ENCODE measurements at places on chromosomes 16 and 17.

GRCh38 chr16:88456356-88457292 lies 3.5 kb downstream of the ZFPM1 start:
- no peak for DNase-seq

DNA sequence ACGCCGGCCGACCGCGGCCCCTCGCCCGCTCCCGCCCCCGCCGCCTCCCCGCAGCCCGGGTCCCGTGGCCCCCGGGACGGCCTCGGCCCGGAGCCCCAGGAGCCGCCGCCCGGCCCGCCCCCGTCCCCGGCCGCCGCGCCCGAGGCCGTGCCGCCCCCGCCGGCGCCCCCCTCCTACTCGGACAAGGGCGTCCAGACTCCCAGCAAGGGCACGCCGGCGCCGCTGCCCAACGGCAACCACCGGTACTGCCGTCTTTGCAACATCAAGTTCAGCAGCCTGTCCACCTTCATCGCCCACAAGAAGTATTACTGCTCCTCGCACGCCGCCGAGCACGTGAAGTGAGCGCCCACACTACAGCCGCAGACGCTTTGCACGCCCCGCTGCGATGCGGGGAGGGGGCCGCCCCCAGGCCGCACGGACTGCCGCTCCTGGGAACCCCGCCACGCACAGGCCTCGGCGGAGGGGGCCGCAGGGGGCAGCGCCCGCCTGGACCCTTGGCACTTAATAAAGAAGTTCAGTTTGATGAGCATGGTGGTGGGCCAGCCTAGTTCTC lies 35.5 kb upstream of the ZC3H18 start:
- no peak for DNase-seq

GRCh38 chr17:48905987-48906515 lies 2.2 kb upstream of the UBE2Z start:
- DNase-seq: no peak

- DNase-seq: no peak
These were observed 15.7 kb downstream of the FOXJ1 start for GRCh38 chr17:76125391-76125675.

DNA sequence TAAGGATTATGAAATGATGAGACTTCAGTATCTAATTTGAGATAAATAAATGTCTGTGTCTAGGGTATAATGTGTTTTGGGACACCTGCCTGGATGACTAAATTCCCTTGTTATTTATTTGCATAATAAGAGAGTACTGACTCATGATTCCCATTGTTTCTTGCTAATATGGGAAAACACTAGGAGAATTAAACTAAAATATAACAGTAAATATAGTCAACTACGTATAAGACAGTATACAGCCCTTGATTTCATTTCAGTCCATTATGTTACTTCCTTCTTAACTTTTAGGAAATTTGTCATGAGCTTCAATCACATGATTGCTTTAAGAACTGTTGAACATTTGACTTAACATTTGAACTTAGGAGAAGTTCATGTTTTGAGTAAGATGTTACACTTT lies 62.4 kb downstream of the VMP1 start:
- no peak for DNase-seq

- no peak for DNase-seq
These were observed 18.0 kb upstream of the MON1B start for GRCh38 chr16:77172951-77173350.

GRCh38 chr16:25941800-25942499 lies 250.2 kb downstream of the HS3ST4 start:
- no peak for DNase-seq

DNA sequence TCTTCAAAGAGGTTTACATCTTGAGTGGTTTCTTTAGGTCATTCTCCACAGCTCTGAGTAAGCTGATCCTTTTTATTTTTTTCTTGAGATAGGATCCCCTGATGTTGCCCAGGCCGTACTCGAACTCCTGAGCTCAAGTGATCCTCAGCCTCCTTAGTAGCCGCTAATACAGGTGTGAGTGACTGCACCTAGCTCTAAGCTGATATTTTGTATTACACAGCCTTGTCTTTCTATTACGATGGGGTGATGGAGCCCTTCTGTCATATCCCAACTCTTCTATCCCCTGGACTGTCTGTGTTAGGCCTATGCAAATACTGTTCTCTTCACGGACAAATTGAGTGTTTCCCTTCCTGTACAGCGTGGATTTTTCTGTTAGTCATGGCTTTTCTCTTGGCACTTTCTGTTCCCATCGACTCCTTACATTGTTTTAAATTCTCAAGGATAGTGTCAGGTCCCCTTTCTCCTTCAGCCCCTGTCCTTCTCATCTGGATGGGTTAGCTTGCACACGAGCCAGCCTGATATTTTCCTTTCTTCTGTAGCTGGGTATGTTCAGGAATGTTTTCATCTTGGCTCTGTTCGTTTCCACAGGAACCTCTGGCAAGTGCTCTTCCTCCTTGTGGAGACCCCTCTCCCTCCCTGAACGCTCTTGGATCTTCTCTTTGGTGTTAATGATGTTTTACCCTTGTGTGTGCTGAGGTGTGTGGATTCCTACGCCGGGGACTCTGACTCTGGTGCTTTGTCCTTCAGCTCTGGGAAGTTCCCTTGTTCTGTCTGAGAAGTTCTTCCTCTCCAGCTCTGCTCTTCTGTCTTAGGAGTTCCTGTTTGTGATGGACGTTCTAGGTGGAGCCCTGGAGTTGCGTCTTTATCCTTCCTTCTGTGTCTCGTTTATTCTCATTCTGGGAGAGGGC lies 2.3 kb downstream of the BANP start:
- no peak for DNase-seq

GRCh38 chr16:67647111-67647651 lies 2.2 kb downstream of the CARMIL2 start:
- DNase-seq: no peak

- DNase-seq: no peak
These were observed at the start of gene LAT for GRCh38 chr16:28984619-28985135. LAT (plus strand) TSS chr16:28985052; CDS start chr16:28985418, 366 bp downstream.

GRCh38 chr16:58099956-58100300 lies 29.3 kb downstream of the CFAP20 start:
- DNase-seq: no peak

GRCh38 chr16:19879241-19879792 lies 5.3 kb downstream of the GPRC5B start:
- DNase-seq: no peak

DNA sequence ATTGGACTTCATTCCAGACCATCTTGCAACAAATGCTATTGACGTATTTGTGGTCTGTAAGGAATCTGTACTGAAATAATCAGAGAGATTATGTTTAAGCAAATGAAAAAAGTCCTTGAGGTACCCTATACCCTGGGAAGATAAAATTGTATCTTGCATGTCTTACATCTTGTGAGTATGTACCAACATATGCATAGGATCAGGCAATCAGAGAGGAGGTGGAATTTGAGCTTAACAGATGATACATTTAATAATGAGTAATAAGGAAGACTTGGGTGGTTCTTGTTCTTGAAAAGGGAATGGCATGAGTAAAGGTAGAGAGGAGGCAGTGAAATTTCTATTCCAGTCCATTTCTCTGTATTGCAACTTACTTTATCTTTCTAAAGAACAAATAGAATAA lies 10.6 kb downstream of the MOSMO start:
- DNase-seq: no peak

- DNase-seq: no peak
These were observed 247.9 kb upstream of the SOX9 start for GRCh38 chr17:71872843-71873485.

DNA sequence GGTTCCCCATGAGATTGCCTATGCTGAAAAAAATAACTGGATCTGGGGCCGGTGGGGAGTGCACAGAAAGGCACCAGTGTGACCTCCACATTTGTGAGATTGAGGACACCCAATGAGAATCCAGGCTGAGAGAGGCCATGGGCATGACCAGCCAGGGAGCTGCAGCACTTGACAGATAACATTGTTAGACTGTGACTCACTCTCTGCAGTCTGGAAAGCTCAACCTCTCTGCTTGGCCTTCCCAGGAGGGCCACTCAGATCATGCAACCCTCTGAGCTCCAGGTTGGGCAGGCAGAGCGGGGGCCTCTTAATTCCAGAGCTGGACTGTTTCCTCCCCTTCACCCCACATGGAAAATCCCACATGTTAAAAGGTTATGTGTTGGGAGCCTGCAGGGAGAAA lies 30.1 kb downstream of the FZD2 start:
- no peak for DNase-seq

DNA sequence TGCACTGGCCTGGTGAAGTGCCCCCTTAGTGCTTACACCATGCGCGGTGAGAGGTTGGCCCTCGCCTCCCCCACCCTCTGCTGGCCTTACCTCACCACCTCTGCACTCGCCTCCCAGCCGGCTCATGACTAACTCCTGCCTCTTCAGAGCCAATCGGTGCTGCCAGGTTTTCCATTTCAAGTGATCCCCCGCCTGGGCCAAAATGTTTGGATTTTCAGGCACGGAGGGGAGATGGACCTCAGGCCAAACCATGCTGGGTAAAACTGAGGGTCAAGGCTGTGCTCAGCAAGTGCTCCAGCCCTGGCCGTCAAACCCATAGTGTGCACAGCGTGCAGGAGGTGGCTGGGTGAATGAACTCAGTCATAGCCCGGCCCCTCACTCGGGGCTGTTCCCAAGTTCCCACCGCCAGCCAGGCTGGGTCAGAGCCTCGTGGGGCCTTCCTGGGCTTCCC lies 175.4 kb downstream of the SEC14L1 start:
- DNase-seq: no peak

GRCh38 chr16:17225541-17225940 lies 245.2 kb downstream of the XYLT1 start:
- no peak for DNase-seq

- DNase-seq: no peak
These were observed 15.0 kb upstream of the RAI1 start for GRCh38 chr17:17666111-17666714.

DNA sequence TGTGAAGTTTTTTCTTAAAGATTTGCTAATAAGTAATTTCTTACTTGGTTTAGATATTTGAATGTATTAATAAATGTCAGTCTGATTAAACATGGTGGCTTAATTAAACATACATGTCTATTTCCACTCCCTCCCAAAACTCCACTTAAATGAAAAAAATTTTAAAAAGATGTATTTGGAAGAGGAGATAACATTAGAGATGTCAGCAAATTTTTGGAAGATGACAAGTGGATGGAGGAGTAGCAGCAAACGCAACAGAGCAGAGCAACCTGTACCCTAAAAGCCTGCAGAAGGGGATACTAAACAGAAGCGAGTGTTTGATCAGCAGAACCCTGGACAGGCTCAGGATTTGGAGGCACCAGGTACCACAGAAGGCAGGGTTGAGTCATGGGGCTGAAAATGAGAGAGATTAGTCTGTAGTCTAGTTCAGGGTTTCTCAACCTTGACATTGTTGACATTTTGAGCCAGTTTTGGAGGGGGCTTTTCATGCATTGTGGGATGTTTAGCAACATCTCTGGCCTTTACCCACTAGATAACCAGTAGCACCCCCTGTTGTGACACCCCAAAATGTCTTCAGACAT lies 17.8 kb downstream of the LUC7L3 start:
- no peak for DNase-seq

DNA sequence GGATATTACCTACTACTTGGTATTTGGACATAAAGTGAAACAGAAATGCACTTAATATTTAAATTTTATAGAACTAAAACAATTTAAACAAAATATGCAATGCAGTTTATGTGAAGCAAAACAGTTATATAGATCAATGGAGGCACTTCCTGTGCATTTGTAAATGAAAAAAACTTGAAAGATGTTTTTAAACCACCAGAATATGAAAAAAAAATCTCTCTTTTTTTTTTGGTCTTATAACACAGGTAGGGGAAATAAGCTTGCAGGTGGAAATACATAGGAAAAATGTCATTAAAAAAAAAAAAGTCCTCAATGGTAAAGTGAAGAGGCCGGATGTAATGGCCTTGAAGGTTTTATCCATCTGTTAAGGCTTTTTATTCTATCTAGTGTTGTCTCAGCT lies 180.3 kb upstream of the AXIN2 start:
- no peak for DNase-seq

DNA sequence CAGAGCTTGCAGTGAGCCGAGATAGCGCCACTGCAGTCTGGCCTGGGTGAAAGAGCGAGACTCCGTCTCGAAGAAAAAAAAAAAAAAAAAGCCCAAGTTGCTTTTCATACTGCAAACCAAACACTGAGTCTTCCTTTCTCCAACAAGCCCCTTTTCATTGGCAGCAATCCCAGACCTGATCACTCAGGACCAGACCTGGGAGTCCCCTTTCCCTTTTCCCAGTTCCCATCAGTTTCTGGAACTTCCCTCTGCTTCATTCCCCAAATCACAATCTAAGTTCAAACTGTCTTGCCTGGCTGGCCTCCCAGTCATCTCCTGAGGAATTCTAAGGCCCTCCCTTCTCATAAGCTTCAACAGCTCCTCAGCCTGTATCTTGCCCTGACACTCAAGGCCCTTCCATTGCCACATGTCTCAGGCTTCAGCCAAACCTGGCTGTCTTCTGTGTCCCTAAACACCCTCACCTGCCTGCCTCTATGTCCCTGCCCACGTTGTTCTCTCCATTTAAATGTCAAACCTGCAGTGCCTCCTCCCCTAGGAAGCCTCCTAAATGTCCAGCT lies 11.8 kb upstream of the PHF12 start:
- no peak for DNase-seq

- DNase-seq: no peak
These were observed 5.4 kb upstream of the G6PC1 start for GRCh38 chr17:42895185-42895555.

DNA sequence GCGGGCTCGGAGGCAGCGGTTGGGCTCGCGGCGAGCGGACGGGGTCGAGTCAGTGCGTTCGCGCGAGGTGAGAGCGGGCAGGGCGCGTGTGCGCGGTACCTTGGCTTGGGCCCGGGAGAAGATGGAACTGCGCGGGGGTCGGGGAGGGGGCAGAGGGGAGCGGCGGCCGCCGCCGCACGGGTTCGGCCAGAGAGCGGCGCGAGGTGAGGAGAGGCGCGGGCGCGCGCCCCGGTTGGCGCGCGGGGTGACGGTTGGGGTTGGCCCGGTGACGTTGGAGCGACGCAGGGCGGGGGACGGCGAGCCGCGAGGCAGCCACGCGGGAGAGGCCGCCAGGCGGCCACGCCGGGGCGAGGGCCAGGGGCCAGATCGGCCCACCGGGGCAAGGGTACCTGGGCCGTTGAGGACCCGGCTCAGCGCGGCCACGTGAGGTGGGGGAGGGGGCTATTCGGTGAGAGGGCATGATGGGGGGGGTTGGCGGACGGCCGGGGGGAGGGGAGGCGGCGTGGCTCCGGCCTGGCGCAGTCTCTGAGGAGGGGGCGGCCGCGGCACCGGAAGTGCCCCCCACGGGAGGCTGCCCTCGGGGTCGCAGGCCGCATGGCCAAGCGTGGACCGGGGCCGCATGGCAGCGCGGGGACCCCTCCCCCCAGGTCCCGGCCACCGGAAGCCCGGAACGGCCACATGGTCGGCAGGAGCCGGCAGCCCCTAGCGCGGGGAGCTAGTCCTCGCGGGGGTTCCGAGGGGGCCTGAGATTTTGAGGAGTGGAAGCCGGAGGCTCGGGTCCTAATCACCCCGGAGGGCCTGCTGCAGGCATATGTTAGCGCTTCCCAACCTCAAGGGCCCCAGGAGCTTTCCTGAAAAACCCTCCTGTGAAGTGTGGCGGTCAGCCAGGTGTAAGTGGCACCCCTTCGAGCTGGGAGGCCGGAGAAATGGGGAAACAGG lies 527 bp downstream of the EIF5A start:
- DNase-seq: peak; percentile 51

DNA sequence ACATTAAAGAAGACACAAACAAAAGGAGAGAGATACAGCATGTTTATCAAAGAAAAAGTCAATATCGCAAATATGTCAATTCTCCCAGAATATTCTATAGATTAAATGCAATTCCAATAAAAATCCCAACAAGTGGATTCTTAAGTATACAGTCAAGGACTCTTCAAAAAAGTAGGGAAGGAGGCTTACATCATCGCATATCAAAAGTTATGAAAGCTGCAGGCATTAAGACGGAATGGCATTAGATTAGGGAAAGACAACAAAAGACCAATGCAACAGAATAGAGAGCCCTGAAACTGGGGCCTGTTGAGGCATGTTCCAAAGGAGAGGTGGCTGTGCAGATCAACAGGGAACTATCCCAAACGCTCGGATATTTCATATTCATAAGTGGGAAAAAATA lies 76.0 kb downstream of the MARCHF10 start:
- DNase-seq: no peak
